Prostate gland (tissue), 2 donors: ENCODE measurements at places on chromosomes 7 and 10. TPM values are rescaled to one million over a fixed set of nuclear protein-coding genes. Genes with fewer than 3 reads are reported as not detected.

DNA sequence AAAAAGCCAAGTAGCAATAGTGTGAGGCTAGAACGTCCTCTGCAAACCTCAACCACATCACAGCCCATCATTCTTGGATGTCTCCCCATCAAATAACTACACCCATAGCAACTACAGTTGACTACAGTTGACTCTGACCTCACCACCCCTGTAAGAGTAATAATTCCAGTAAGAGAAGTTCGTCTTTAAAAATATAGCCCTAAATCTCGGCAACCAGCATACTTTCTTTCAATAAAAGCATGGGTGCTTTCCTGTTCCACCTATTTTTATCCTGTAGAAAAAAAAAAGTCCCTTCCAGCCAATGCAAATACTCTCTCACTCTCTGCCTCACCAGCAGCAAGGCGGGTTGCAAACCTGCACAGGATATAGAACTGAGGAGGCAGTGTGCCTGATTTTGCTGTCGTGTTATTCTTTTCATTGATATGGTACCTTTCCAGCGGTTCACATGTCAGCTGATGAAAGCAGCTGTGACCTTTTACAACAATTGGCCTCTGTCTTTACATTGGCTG is 187.5 kb upstream of the NFE2L3 start:
- DNase-seq: peak; percentile 34

- no peak for DNase-seq
These were observed 47.7 kb upstream of the NRP1 start for GRCh38 chr10:33382216-33382600.

GAD2 gene
- total RNA-seq: not detected

DNA sequence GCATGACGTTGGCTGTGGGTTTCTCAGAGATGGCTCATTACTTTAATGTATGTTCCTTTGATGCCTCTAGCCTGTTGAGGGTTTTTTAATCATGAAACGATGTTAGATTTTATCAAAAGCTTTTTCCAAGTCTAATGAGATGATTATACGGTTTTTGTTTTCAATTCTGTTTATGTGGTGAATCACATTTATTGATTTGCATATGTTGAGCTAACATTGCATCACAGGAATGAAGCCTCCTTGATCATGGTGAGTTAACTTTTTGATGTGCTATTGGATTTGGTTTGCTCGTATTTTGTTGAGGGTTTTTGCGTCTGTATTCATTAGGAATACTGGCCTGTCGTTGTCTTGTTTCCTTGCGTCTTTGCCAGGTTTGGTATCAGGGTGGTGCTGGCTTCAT is 52.3 kb upstream of the PTPN12 start:
- no peak for DNase-seq

KLLN gene
- 0.55 TPM for total RNA-seq

DNA sequence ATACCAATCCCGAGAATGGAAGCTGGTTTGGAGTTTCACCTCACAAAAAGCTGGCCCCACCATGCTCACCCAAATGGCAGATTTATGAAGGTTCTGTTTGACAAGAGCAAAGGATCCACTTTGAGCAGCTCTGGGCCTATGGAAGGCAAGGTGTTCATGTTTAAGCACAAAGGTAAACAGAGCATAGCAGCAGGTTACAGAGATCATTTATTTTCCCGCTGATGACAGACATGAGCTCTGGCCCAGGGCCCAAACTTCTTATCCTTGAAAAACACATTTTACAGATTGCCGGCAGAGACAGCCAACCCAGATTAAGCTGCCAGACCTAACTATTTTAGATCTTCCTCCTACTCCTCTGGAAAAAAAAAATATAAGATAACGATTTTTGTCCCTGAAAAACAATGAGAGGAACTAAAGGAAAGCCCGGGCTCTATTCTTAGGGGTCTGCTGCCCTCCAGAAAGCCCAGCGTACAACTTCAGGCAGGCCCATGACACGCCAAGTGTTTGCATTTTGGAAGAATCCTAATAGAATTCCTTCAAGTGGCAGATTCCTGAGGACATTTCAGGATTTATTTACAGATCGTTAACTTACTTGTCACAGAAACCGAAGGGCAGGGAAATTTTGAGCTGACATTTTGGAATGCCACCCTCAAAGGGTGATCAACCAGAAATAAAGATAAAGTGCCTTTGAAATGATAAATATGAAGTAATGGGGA is 40.0 kb downstream of the SYPL1 start:
- DNase-seq: peak; percentile 88
